LHCN-M2 (cell line): ENCODE measurements at places on chromosomes 12 and 14. TPM values are rescaled to one million over a fixed set of nuclear protein-coding genes. Genes with fewer than 3 reads are reported as not detected.

The CORO1C gene
- total RNA-seq: 167 and 172 TPM in 2 replicates

The ZDHHC22 gene
- total RNA-seq: under 0.01 TPM in 1 of 2 replicates, not detected in the other

The OR6C2 gene
- total RNA-seq: not detected in 2 replicates

The PRPH gene
- total RNA-seq: 0.11 and 0.26 TPM in 2 replicates

- no peak for DNase-seq
These were observed 22.9 kb downstream of the DYRK4 start for GRCh38 chr12:4584896-4585295.

GRCh38 chr12:13179211-13180074, 17.1 kb upstream of the EMP1 start:
- DNase-seq: peak; percentile 78

DNA sequence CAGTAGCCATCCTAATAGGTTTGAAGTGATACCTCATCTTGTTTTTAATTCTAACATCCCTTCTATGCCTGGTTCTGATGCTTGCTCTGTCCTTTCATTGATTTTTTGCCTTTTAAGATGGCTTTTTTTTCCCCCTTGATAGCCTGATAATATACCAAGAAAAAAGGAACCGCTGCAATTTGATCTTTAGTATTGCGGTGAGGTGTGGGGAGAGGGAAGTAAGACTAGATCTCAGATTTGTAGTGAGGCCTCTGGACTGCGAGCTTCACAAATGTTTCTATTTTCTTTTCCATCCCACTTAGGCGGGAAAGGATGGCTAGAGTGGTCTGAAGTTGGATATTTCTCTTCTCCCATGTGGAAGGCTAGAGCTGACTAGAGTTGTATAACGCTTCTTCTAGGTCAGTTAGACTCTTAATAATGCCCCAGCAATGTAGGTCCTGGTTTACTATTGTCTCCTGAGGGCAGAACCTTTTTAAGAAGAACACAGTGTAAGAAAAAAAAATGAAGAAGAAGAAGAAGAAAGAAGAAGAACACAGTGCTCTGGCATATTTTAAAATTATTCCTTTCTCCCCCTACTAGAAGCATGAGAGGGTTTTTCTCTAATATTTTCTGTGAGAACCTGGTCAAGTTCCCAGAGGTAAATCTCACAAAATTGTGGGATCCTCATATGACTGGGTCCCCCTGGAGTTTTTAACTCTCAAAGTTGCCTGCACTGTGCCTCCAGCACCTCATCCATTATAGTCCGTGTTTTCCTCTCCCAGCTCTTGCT, 11.9 kb upstream of the KLRB1 start:
- no peak for DNase-seq

GRCh38 chr12:52013626-52014310, 7.0 kb downstream of the TAMALIN start:
- DNase-seq: no peak

- DNase-seq: no peak
These were observed 178.1 kb downstream of the ACSS3 start for GRCh38 chr12:81255947-81256346.
